ENCODE measurements at places on chromosomes 3 and 15. TPM values are rescaled to one million over a fixed set of nuclear protein-coding genes. Genes with fewer than 3 reads are reported as not detected.
A peak's percentile ranks its signal among the peaks of the same experiment; 100 is the strongest.

DNA sequence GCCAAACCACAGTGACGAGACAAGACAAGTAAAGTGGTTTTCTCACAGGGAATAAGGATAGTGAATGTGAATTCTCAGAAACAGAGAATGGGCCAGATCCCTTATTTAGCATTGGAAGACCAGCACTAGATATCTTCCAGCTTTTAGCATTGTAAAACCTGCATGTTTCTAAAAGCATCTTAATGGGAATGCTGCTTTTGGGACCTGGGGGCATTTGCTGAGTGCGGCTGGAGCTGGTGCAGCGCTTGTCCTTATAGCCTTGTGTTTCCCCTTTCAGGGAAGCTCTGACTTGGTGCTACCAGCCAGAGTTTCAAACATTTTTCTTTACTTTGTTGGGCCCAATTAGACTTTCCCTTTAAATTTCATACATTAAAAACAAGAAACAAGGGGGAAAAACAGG, 52.9 kb downstream of the CLSTN2 start:
- no peak for DNase-seq

DNA sequence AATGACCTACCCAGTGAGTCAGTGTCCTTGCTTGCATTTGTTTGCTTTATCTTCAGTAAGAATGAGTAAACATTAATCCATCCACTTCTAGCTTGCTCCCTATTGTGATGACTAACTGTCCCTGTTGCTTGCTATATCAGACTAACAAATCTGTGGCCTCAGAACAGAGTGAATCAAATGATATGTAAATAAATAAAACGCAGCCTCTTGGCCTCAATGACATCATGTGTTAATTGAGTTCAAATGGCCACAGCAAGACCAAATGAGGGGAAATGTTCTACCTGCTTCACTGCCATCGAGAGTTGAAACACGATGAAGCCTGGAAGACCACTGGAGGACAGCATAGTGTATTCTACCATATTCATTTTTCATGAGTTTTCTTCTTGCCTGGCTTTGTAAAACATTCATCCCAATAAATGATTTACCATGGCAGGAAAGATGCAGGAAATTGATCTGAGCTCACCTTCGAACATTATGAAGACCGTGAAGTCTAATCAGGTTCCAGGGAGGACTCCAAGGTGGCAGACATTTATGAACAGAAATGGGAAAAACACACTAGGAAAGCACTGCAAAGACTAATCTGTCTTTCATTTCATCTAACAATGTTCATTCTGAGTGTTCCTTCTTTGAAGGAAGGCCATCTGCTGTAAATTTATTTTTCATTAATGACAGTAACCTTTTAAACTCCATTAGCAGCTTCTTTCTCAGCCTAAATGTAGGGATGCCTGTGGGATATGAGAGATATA, 1144.5 kb downstream of the TUSC7 start:
- peak; percentile 52 for DNase-seq

DNA sequence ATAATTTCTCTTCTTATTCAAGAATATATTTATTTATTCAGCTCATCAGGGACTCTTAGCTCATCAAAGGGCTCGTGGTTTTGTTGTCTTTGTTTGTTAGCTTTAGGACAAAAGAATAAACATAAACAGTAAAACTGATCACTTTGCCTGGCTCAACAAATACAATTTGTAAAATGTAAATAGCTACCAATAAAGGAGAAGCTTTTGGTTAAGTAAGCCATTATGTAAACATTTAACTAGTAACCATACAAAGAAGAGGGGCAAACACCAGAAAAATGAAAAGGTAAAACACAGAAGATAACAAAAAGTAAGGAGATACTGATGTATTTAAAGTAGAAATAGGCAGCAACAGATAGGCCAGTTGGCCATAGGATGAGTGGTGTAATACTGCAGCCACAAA, 761.7 kb downstream of the ROBO1 start:
- no peak for DNase-seq

- no peak for DNase-seq
Observed at GRCh38 chr15:68791431-68792283, 29.0 kb downstream of the ANP32A start.

- DNase-seq, result no peak
Observed at GRCh38 chr3:127629467-127630403, 750 bp downstream of the PODXL2 start.

Gene CSPG5
- 3.2 TPM for total RNA-seq

Gene TUSC7
- total RNA-seq, result not detected

Gene WDR53
- 18.6 TPM for total RNA-seq

All from Panc1 (cell line).